Stomach (tissue), 19 donors: ENCODE measurements at places on chromosomes 7 and 10.

DNA sequence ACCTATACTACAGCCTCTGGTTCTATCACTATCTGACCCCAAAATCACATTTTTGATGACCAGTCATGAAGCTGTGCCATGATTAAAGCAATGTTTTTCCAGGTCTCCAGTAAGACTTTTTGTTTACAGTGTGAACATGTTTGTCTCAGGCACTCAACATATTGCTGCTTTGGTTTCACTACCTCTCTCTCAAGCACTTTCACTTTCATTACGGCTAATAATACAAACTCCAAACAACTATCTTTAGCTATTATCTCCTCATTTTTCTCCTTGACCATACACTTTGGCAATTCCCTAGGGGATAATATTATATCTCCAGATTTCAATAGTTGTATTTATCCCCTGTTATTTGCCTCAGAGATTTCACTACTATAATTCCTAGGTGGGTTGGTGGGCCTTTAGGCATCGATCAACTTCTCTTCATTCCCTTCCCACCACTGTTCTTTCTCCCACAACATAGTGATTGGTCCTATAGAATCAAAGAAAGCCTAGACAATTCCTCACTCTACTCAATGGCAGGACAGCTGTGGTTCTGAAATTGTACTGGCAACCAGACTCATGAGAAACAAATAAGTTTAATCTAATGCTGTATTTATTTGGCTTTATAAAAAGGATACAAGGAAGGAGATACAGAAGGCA lies 261.4 kb upstream of the ZWINT start:
- DNase-seq: no peak
- no peaks in the 10 kb centered on the region for H3K27me3 ChIP-seq
- H3K4me1 ChIP-seq: no peaks in the 10 kb centered on the region
- peak overlapping the region; percentile 19 for H3K4me3 ChIP-seq

DNA sequence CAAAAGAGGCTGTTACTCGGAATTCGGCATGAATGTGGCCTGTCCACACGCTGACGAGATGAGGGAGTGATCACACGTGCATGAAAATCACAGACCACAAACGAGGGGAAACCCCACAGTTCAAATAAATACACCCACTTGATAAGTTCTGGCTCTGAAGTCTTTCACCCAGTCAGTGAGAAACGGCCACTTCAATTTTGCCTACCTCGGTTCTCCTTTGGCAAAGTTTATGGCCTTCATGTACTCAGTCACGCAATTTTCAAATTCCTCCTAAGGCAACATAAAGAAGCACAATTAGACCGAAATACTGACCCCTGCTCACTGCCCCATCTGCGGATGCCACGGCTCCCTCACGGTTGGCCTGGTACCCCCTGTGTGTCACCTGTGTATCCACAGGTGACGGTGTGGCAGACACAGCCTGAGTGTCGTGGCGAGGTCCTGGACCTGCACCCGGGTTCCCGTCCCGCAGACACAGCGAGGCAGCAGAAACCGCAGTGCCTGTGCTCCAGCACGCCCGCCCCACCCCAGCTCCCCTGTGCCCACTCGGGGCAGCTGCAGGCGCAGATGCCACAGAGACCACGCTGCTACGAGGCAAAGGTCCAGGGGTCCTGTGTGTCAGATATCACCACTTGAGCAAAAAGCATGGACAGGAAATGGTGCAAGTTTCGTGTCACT lies 1.4 kb downstream of the CFAP46 start:
- H3K27me3 ChIP-seq: peaks cover 34% of the 10 kb centered on the region
- peaks cover 19% of the 10 kb centered on the region for H3K4me1 ChIP-seq
- no peak overlapping the region for H3K4me3 ChIP-seq
- DNase-seq: no peak

GRCh38 chr7:473211-473734 lies 46.4 kb downstream of the PDGFA start:
- no peak overlapping the region for H3K4me3 ChIP-seq
- H3K4me1 ChIP-seq: no peaks in the 10 kb centered on the region
- DNase-seq: no peak
- H3K27ac ChIP-seq: no peak overlapping the region
- H3K27me3 ChIP-seq: no peaks in the 10 kb centered on the region

DNA sequence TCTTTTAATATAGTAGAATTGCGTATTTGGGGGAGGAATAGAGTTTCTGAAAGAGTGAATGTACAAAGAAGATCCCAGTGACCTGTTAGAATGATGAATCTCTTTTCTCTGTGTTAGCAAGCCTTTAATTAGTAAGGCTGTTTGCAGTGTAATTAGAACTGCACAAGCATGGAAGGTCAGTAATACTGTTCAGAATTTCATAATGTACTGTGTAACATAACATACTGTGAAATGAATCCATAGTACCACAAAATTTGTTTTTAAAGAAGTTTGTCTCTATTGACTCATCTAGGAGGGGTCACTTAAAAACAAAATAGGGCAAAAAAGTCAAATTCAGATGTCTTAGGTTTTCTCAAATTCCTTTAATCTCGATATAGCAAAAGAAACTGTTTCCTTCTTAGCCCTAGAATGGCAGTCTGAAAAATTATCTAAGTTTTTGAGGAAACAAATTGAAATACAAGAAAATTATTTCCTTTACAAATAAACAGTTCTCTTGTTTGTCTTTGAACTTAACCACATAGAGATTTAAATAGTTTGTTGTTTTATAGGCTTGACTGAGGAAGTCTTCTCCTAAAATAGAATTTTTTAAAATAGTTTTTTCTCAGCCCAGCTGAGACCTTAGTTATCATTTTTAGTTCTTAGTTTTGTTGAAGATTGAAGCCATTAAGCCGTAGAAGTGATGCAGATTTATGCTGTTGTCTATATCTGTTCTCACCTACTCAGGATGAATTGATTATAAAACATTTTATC lies 12.5 kb downstream of the ADK start:
- no peaks in the 10 kb centered on the region for H3K27me3 ChIP-seq
- DNase-seq: no peak
- no peak overlapping the region for H3K27ac ChIP-seq
- peaks cover 17% of the 10 kb centered on the region for H3K4me1 ChIP-seq
- H3K36me3 ChIP-seq: no peaks in the 10 kb centered on the region
- no peak overlapping the region for H3K4me3 ChIP-seq

DNA sequence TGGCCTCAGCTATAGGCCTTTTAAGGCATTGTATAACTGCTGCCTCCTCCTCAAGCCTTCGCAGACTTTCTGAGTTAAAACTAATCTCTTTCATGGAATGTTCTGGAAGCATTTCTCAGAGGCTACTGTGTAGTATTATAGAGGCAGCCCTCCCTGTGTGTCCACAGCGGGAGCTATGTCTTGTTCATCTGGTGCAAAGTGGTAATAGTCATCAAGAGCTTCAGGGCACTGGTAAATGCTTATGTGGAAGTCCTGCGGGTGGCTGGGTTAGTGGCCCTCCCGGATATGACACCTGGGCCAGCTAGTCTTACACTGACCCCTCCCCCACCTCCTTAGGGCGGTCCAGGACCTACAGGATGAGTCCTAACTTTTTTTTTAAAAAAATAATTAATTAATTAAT lies 2.2 kb upstream of the ABHD11 start:
- H3K27me3 ChIP-seq: no peaks in the 10 kb centered on the region
- H3K4me3 ChIP-seq: no peak overlapping the region
- no peak for DNase-seq
- H3K4me1 ChIP-seq: peaks cover 45% of the 10 kb centered on the region

DNA sequence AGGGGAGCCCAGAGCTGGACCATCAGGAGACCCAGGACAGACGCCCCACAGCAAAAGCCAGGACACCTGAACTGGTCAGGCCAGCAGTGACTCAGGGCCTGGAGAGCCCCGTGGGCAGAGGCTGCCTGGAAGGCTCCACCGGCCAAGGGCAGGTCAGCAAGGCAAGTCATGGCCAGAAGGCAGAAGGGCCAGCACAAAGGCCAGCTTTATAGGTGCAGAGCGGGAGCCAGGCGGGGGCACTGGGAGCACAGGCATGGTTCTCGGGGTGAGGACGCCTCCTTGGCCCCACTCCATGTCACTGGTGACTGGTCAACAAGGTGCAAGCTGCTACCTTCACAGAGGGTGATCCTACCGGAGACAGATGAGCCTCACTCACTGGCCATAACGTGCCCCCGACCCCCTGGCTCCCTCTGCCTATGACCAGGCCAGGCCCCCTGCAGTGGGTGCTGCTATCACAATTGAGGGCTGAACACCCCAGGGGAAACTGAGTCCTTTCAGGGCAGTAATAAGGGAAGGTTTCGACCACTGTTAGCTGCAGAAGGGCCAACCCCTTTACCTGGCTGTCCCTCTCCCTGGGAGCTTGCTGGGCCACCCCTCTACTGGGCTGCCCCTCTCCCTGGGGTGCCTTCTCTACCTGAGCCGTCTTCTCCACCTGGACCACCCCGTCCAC lies 317.4 kb downstream of the PTPRN2 start:
- H3K36me3 ChIP-seq: no peaks in the 10 kb centered on the region
- H3K4me3 ChIP-seq: no peak overlapping the region
- H3K27me3 ChIP-seq: no peaks in the 10 kb centered on the region
- DNase-seq: no peak

GRCh38 chr10:29248158-29248557 lies 40.7 kb upstream of the LYZL1 start:
- H3K4me1 ChIP-seq: no peaks in the 10 kb centered on the region
- no peak overlapping the region for H3K27ac ChIP-seq
- no peaks in the 10 kb centered on the region for H3K36me3 ChIP-seq
- no peak for DNase-seq
- no peaks in the 10 kb centered on the region for H3K27me3 ChIP-seq

- peaks cover 7% of the 10 kb centered on the region for H3K27me3 ChIP-seq
- H3K27ac ChIP-seq: no peak overlapping the region
- no peaks in the 10 kb centered on the region for H3K36me3 ChIP-seq
- DNase-seq: peak; percentile 66
- no peak overlapping the region for H3K4me3 ChIP-seq
These were observed 2.3 kb downstream of the DNTT start for GRCh38 chr10:96306516-96306915.

DNA sequence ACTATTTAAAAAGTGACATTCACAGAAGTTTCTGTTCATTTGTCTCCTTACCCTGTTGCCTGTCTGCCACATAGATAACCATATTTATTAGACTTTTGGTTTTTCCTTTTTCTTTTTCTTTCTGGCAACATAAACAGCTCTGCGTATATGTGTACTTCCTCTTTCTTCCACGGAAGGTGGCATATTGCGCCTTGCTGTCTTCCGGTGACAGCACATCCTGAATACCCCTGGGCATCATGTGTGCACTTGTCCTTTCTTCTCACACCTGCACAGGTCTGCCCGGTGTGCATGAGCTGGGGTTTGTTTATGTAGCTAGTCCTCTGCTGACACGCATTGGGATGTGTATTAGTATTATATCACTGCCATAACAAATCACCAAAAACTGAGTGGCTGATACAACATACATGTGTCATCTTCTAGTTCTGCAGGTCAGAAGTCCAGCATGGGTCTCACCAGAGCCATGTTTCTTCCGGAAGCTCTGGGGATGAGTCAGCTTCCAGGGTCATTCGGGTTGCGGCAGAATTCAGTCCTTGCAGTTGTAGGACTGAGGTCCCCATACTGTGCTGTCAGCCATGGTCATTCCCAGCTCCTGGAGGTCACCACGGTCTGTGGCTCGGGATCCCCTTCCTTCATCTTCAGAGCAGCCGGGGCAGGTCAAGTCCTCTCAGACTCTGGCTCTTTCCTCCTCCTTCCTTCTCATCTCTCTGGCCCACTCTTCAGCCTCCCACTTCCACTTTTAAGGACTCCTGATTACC lies 596.0 kb upstream of the FOXK1 start:
- no peak overlapping the region for H3K27ac ChIP-seq
- H3K27me3 ChIP-seq: no peaks in the 10 kb centered on the region
- H3K4me3 ChIP-seq: no peak overlapping the region
- DNase-seq: no peak
- H3K36me3 ChIP-seq: no peaks in the 10 kb centered on the region

- no peak for DNase-seq
- H3K4me1 ChIP-seq: no peaks in the 10 kb centered on the region
- no peaks in the 10 kb centered on the region for H3K36me3 ChIP-seq
These were observed 9.5 kb upstream of the RAMP3 start for GRCh38 chr7:45147858-45148652.

GRCh38 chr7:30286749-30287148 lies 2.4 kb downstream of the ZNRF2 start:
- H3K4me3 ChIP-seq: peak overlapping the region; percentile 88
- peak overlapping the region; percentile 99 for H3K27ac ChIP-seq
- H3K36me3 ChIP-seq: no peaks in the 10 kb centered on the region

- peaks cover 40% of the 10 kb centered on the region for H3K36me3 ChIP-seq
- DNase-seq: no peak
- H3K27me3 ChIP-seq: no peaks in the 10 kb centered on the region
- no peak overlapping the region for H3K27ac ChIP-seq
These were observed 54.3 kb downstream of the CASTOR2 start for GRCh38 chr7:75018570-75019364.

GRCh38 chr10:123761666-123762230 lies 95.6 kb downstream of the GPR26 start:
- no peak overlapping the region for H3K4me3 ChIP-seq
- H3K36me3 ChIP-seq: no peaks in the 10 kb centered on the region
- peaks cover 3% of the 10 kb centered on the region for H3K27me3 ChIP-seq

DNA sequence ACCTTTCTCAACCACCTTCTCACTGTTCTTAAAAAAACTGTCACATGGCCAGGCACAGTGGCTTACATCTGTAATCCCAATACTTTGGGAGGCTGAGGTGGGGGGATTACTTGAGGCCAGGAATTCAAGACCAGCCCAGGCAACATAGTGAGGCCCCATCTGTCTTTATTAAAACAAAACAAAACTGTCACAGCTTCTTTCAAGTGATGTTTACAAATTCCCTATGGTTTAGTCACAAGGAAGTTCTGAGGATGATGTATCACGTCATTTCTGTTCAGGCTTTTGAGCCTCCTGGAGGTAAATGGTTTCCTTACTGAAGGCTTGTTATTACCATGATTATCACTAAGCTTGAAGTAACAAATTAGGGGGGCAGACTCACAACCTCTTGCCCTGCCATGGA lies 186.2 kb downstream of the CFTR start:
- no peaks in the 10 kb centered on the region for H3K27me3 ChIP-seq
- no peak overlapping the region for H3K27ac ChIP-seq

DNA sequence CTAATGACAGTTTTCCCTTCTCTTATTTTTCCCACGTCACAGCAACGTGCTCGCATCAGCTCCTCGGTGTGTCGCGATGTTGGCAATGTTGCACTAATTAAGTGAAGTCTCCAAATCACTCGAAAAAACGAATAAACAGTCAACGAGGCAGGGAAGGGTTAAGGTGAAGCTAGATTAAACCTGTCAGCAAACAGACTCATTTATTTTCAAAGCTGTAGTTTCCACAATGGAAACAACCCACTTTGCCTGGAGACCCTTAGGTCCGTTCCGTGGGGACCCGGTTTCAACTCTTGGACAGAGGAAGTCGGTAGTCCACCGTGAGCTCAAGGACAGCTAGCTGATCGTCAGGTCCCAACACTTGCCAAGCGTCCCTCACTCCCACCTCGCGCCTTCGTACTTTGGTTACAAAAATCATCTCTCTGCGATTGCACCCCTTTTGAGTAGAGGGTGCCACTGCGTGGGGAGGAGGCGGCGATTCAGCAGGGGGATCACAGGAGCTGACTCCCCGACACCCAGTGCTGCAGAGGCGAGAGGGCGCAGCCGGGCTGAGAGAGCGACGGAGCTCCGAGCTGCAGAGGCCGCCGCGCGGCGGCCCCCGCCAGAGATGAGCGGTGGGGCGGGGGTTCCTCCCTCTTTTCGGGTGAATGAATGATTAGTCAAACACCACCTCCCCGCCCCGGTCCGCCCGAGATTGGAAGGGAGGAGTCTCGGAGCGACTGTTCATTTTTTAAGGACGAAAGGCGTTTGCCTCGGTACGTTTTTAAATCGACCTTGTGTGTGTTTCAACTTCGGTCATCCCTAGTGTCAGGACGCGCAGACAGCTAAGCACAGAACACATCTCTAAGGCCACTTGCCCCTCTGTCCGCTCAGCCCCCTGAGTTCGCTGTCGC lies 1.3 kb upstream of the BMPER start:
- peak overlapping the region; percentile 78 for H3K27ac ChIP-seq
- peak; percentile 65 for DNase-seq
- peak overlapping the region; percentile 67 for H3K4me3 ChIP-seq
- no peaks in the 10 kb centered on the region for H3K36me3 ChIP-seq
